AG09319 (cell line): ENCODE measurements at places on chromosomes 1 and 21.

DNA sequence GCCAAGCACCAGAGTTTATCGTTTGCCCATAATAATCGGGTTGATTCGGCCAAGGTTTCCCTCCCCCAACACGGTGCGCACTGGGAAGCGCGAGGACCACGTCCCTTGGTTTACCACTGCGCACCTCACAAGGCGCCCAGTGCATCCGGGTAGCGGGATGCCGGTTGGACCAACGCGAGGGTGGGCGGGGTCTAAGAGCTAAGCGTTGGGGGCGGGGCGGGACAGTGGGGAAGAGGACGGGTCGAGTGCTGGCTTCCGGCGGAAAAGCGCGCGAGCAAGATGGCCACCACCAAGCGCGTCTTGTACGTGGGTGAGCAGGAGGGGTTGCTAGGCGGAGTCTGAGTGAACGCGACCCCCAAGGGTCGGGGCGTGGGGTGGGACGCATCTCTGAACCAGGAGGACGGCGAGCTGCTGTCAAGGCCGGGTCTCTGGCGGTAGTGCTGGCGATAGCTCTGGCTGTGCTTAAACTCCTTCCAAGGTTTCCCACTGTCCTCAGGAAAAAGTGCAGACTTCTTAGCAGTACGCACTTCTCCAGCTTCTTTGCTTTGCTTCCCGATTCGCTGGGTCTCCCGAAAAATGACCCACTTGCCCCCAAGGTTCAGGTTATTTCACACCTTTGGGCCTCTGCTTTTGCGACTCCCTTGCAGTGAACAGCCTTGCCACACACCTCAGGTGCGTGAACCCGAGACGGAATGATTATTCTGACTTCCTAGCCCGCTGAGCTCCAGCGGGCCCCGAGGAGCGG, at the start of gene PPIE:
Gene PPIE, plus strand, starts transcription at position 261 of the 745 bp plus-strand sequence. Its CDS starts 19 bp downstream, at position 280.
- peak; percentile 62 for DNase-seq

DNA sequence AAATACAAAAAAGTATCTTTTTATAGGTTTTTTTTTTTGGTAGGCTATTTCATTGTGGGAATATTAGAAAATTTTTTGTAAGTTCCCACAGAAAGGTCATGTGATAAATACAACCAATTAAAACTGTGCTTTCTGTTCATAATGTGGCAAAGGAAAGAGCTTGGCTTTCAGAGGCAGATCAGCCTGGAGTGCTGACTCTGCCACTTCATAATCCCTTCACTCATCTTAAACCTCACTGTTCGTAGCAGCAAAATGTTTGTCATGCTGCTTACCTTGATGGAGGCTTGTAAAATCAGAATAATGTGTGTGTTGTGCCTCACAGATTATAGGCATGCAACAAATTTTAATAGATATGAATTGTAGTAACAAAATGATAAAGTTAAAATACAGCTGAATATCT, 176.8 kb downstream of the ZP4 start:
- no peak for DNase-seq

DNA sequence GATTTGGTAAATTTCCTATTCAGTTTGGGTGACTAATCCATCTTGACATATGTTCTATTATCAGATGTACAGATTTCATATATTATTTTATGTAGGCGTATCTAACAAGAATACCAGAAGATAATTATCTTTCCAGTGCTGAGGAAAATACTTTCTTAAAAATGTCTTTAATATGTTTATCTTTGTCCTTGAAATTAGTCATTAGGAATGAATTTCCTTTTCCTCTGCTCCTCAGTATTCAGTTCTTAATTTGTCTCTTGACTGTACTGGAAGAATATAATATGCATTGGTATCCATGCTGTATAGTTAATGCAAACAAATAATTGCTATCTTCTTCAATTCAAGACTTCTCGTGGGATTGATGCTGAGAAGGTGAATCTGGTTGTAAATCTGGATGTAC, 6.6 kb downstream of the DDX20 start:
- DNase-seq, result no peak

- DNase-seq, result no peak
Measured at GRCh38 chr1:186842547-186842946, 13.8 kb downstream of the PLA2G4A start.

- no peak for DNase-seq
Measured at GRCh38 chr1:151783796-151784195, 6.5 kb downstream of the TDRKH start.

DNA sequence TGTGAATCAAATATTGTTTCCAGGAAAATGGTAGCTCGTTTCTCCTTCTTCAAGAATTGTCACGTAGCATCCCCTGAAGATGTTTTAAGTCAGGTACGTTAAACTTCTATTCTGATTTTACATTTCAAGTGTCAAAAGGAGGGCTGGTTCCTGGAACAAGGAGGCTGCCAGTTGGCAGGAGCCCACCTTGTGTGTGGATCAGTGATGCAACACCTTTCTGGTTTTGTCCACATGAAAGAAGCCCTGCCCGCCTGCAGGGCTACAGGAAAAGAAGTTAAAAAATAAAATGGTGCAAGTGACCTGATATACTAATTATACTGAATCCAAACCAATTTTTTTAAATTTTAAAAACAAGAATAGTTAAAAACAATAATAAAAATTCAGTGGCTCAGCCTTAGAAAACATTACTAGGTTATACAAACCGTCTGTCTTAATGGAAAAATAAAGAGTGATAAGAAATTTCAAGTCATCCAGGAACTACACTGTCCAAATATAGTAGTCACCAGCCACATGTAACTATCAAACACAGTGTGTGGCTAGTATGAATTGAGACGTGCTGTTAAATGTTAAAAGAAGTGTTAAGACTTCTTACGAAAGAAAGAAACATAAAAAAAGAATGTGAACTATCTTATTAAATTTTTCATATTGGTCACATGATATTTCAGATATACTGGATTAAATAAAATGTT, 123.1 kb downstream of the APP start:
- DNase-seq, result no peak

DNA sequence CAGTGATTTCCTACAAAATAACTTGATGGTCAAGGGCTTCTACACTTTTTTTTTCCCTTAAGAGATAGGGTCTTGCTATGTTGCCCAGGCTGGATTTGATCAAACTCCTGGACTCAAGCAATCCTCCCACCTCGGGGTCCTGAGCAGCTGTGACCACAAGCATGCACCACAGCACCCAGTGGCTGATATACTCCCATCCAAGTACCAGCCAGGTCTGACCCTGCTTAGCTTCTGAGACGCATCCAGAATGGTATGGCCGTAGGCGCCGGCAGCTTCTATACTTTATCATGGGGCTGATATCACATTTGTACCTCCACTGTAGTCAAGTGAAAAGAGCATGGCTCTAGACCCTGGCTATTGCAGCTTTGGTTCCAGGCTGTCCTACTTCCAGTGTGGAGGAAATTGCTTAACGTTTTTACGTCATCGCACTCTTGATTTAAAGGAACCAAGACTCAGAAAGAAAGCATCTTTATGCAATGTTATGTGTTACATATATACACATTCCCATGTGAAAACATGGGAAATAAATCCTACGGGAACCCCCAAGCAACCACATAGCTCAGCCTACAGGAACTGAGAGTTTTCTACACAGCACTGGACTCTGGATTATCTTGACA, 39.5 kb downstream of the PDPN start:
- no peak for DNase-seq

DNA sequence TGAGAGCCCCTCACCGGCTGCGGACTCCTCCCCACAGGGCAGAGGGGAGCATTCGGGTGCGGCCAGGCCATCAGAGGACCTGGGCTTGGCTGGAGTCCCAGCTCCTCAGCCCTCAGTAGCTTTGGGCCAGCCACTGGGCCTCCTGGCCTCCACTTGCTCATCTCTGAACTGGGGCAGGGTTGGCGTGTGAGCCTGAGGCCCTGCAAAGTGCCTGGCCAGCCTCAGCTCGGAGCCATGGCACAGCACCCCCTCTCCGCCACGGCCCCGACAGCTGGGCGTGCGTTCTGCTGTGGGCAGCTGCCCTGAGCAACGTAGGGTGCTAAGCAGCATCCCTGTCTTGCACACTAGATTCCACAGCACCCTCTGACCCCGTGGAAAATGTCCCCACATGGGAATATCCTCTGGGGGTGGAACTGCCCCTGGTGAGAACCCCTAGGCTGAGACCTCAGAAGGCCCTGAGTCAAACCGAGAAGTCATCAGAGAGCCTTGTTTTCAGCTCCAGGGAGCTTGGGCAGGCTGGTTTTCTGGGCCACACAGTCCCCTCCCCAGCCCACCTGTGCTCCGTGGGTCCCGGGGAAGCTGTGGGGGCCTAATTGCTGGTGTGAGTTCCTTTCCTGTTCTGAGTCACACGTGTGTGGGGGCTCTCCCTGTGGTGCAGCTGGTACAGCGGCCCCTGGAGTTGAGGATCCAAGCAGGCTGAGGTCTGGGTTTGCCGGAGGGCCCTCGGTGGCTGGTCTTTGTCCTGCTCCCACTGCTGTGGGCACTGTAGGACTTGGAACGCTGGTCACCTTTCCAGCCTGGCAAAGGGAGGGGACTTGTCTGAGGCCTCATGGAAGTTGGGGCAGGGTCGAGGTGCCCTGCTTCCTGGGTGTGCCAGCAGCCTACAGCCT, 24.5 kb downstream of the TP73 start:
- DNase-seq, result no peak

GRCh38 chr1:23357138-23357908, 12.3 kb downstream of the ZNF436 start:
- no peak for DNase-seq

DNA sequence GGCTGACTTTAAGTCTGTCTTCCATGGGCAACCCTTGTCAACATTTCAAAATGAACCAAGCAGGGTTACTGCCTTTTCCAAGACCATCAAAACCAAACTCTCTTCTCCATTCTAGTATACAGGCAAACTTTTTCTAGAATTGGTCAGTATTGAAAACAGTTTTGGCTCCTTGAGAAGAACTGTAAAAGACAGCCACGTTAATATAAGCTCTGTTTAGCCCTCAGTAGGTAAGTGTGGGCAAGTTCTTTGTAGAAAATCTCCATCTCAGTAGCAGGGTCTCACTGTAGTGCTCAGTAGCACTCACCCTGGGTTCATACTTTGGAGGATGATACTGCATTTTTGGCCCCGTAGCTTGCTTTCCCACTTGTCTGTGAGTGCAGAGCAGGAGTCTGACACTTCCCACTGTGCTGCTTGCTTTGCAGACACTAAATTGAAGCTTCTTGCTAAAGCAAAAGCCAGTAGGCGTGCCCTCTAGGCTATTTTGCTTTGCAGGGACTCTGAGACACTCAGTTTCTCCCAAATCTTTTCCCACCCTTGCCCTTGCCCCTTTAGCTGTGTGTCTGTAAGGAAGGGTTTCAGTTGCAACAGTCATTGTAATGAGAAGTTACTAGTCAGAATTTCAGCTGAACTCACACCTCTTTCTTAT, 34.3 kb upstream of the CACYBP start:
- no peak for DNase-seq

GRCh38 chr1:210711825-210712612, 383.3 kb downstream of the HHAT start:
- DNase-seq, result no peak

DNA sequence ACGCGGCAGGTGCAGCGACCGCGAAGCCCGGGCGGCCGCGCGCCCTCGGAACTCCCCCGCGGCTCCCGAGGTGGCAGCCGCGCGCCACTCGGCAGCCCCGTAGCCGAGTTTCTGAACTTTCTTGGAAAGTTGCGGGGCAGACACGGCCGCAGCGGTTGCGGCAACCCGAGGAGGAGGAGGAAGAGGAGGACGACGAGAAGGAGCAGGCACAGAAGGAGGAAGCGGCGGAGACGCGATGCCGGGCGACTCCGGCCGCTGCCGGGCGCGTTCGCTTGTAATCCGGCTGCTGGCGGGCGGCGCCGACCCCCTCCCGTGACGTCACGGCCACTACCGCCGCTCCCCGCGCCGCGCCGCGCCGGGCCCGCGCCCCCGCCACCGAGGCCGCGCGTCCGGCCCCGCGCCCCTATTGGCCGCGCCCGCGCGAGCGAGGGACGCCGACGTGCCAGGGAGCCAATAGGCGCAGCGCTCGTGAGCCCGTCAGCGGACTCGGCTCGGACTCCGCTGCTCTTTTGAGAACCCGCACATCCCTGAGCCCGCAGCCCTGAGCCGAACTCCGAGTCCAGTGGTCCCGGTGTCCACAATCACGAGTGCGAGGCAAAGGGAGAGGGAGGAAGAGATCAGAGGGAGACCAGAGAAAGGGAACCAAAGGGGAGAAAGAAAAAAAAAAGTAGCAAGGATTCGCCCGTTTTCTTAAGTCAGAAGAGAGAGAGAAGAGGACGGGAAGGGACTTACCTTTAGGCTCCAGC, 736 bp upstream of the BARHL2 start:
- no peak for DNase-seq

- DNase-seq, result no peak
Measured at GRCh38 chr1:9385801-9386573, 93.3 kb downstream of the SPSB1 start.

DNA sequence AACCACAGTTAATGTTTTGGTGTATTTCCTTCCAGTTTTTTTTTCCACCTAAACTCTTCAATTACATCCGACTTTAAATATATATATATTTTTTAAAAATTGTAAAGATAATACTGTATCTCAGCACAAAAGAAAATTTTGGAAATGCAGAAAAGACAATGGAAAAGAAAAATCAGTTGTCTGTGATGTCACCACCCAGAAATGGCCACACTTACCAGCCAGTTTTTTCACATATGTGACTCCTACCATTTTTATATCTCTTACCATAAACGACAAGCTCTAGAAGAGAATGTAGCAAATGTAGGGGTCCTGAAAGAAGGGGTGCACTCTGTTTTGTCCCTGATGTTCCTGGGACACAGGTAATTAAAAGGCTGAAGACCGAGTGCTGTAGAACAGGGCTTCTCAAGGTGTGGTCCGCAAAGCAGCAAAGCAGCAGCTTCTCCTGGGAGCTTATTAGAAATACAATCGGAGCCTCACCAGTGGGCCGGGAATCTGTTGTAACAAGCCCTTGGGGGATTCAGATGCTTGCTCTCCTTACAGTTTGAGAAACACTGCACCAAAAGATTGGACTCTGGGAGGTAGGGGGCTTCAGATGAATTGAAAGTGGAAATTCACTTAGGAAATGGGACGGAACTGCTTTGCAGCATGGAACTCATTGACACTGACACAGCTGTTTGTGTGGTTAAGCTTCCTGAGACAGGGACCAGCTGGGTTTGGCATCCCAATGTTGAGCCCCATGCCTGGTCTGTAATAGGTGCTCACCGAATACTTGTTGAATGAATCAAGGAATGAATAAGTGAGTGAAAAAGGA, 44.1 kb downstream of the ALPL start:
- no peak for DNase-seq

DNA sequence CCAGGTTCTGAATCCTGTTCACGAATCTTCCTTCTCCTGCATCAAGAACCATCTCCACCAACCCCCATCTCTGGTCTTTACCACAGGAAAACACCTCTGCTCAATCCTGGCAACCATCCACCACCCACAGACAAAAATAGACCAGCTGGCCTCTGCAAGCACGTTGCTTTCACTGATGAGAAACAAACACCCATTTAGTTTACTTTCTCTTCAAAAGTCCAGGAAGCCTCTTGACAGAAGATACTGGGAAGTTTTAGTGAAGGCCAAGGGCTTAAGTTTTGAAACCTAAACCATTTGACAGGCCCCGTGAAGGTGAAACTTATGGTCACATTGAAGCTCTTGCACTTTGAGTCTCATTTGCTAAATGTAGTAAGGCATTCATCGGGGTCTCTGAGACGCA, 122.6 kb upstream of the PPP2R5A start:
- DNase-seq, result no peak

GRCh38 chr1:41475859-41476567, 8.5 kb downstream of the EDN2 start:
- no peak for DNase-seq
